Fibroblast of upper back skin (primary cell): ENCODE measurements at places on chromosomes 2 and 18.

DNA sequence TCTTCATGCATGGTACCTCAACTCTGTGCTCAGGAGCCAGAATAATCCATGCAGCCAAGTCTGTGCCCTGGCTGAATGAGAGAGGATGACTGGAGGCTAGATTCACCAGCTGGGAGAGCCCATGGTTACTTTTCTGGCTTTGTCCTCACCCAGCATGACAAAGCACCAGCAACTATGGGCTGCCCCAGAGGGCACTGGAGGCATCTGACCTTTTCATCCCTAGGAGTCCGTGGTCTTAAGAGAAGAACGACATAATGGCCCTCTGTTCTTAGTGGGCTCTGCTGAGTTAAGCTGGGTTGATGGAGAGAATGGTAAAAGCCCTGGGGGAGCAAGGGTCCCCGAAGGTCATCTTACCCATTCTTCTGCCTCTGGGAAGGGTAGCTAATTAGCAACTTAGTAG lies 54.6 kb upstream of the TNP1 start:
- DNase-seq: no peak

DNA sequence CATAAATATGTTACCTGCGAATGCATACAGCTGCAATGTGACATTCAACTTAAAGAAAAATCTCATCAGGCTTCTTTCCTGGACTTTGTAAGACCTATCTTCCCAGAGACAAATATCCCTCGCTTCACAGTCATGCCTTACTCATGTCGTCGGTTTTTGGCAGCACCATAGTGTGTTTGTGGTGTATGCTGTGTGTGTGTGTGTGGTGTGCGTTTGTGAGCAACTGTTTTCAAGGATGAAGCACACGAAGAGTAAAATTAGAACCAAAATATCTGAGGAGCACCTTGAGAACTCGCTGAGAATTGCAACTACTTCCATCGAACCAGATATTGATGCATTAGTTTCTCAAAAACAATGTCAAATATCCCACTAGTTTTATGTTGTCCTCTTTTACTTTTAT lies 56.9 kb downstream of the ASB1 start:
- peak; percentile 18 for DNase-seq

GRCh38 chr2:120862201-120863060 lies 126.8 kb downstream of the GLI2 start:
- no peak for DNase-seq

- peak; percentile 77 for DNase-seq
Measured at GRCh38 chr2:187580462-187581124, 26.4 kb upstream of the TFPI start.

- DNase-seq: no peak
Measured at GRCh38 chr18:35083174-35083712, 42.0 kb downstream of the MAPRE2 start.

DNA sequence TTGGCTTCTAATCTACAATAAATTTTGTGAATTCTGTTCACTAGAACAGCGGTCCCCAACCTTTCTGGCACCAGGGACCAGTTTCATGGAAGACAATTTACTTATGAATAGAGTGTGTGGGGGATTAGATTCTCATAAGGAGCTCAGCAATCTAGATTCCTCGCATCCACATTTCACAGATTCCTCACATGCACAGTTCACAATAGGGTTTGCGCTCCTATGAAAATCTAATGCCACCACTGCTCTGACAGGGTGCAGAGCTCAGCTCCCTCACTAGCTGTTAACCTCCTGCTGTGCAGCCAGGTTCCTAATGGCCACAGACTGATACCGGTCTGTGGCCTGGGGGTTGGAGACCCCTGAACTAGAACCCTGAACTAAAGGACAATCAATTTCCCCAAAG lies 1568.6 kb upstream of the NXPH2 start:
- no peak for DNase-seq

GRCh38 chr18:50338122-50338521 lies 36.7 kb upstream of the SKA1 start:
- no peak for DNase-seq

- no peak for DNase-seq
Measured at GRCh38 chr2:38871432-38871831, 4.3 kb downstream of the DHX57 start.

DNA sequence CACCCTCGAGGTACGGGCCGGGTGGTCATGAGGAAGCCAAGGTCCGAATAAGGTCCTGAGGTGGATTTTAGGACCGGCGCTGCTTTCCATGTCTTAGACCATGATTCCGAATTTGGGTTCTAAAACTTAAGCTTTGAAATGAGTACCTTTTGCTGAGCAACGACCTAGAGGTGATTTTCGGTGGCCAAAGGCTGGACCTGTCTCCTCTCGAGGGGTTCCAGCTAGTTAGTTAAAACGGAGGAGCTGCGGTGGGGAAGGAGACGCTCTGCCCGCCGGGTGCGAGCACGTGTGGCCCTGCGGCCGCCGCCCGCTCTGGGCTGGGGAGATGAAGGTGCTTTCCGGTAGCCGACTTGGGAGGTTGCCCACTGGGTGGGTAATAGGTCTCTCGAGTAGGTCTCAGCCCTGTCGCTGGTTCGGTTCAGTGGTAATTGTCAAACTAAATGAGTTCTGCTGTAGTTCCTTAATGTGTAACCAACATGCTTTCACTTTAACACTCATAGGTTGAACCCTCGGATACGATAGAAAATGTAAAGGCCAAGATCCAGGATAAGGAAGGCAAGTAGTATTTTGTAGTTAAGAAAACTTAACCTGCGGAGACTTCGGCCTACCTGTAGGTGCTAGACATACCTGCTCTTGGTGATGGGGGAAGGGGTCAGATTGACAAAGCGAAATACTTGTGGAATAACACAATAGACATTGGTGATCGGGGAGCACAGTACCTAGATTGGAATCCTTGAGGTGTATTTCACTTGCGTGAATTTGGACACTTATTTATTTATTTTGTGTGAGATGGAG lies 572 bp downstream of the RPS27A start:
- peak; percentile 19 for DNase-seq

GRCh38 chr2:120238728-120239487 lies 13.7 kb upstream of the RALB start:
- DNase-seq: peak; percentile 50

GRCh38 chr2:41197781-41198180 lies 745.9 kb upstream of the SLC8A1 start:
- peak; percentile 6 for DNase-seq

- DNase-seq: peak; percentile 34
Measured at GRCh38 chr2:236167297-236168109, 683 bp downstream of the GBX2 start.
